Mesothelial cell of epicardium (in vitro differentiated cells): ENCODE measurements at places on chromosomes 3 and 15.
A peak's percentile ranks its signal among the peaks of the same experiment; 100 is the strongest.

- H3K4me1 ChIP-seq, result peaks cover 23% of the 10 kb centered on the region
- H3K4me3 ChIP-seq, result no peak overlapping the region
- H3K27ac ChIP-seq, result peak overlapping the region; percentile 87
- no peaks in the 10 kb centered on the region for H3K27me3 ChIP-seq
- DNase-seq, result no peak
These were observed 549.2 kb upstream of the TBL1XR1 start for GRCh38 chr3:177746337-177746933.

GRCh38 chr3:162597226-162597625 is 1100.6 kb downstream of the OTOL1 start:
- H3K36me3 ChIP-seq, result no peaks in the 10 kb centered on the region
- peak overlapping the region; percentile 75 for H3K27ac ChIP-seq
- peaks cover 22% of the 10 kb centered on the region for H3K4me1 ChIP-seq
- DNase-seq, result no peak
- H3K27me3 ChIP-seq, result no peaks in the 10 kb centered on the region
- H3K4me3 ChIP-seq, result no peak overlapping the region

GRCh38 chr3:58639001-58639400 is 27.6 kb downstream of the FAM3D start:
- H3K27me3 ChIP-seq, result peaks cover 18% of the 10 kb centered on the region
- no peaks in the 10 kb centered on the region for H3K36me3 ChIP-seq
- H3K4me3 ChIP-seq, result no peak overlapping the region
- H3K4me1 ChIP-seq, result no peaks in the 10 kb centered on the region

DNA sequence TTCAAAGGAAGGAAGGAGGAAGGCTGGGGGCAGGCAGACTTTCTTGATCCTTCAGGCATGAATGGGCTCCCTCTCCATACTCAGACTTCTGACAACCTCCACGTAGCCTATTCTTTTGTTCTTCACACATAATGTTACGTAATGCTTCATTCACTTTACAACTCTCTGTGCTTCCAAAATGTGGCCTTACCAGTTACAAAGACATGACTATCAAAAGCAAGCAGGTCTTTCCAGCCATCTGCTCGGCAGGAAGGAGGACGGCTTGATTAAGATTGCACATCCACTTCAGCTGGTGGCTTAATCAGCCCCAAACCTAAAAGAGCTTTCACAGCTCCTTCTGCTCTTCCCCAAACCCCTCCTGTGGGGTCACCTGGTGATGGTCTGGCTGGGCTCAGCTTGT is 263.2 kb downstream of the XXYLT1 start:
- no peak for DNase-seq
- H3K27me3 ChIP-seq, result peaks cover 2% of the 10 kb centered on the region
- no peak overlapping the region for H3K27ac ChIP-seq
- no peak overlapping the region for H3K4me3 ChIP-seq
- H3K4me1 ChIP-seq, result peaks cover 8% of the 10 kb centered on the region

DNA sequence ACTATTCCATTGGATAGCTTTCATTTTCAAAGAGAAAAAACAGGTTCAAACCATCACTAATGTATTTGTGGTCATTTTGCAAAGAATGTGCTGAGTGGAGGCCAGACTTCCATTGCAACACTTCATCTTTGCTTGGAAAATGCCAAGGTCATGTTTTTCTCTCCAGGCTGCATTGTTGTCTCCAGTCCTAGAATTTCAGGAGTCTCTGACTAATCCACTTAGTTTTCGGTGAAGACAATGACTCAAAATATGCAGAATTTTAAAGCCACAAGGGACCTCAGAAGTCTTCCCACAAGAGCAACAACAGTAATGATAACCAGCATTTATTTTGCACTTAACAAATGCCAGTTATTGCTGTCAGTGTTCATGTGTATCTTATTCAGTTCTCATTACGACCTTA is 277.0 kb downstream of the RYR3 start:
- no peaks in the 10 kb centered on the region for H3K4me1 ChIP-seq
- no peak overlapping the region for H3K4me3 ChIP-seq
- DNase-seq, result no peak
- no peaks in the 10 kb centered on the region for H3K27me3 ChIP-seq
- no peaks in the 10 kb centered on the region for H3K36me3 ChIP-seq

DNA sequence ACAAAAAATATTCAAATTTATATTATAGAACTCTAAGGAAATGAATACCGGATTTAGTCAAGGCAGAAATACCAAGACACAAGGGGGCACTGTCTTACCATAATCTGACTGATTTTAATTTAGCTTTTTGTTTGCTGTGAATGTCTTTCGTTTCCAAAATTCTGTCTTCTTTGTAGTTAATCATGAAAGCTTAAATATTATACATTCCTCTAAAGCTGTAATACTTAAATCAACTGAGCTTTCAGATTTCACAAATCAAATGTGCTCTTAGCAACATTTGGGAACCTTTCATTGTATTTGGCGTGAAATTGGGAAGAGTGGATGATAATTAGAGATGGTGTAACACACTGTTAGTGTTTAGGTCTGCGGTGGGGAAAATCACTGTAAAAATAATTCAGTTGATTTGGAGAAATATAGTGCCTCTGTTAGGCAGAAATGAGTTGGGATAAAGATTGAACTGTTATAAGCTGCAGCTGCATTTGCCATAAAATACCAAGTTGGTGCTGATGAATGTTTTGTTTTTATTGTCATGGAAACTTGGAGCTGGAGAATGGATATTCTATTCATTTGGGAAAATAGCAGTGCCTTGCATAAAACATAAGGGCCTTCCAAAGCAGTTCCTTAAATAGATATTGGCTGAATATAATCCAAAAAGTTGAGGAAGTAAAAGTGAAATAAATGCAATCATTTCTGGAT is 228.2 kb downstream of the TCF12 start:
- H3K4me1 ChIP-seq, result peaks cover 26% of the 10 kb centered on the region
- no peak for DNase-seq
- peaks cover 12% of the 10 kb centered on the region for H3K36me3 ChIP-seq
- H3K27ac ChIP-seq, result peak overlapping the region; percentile 89
- H3K4me3 ChIP-seq, result no peak overlapping the region

DNA sequence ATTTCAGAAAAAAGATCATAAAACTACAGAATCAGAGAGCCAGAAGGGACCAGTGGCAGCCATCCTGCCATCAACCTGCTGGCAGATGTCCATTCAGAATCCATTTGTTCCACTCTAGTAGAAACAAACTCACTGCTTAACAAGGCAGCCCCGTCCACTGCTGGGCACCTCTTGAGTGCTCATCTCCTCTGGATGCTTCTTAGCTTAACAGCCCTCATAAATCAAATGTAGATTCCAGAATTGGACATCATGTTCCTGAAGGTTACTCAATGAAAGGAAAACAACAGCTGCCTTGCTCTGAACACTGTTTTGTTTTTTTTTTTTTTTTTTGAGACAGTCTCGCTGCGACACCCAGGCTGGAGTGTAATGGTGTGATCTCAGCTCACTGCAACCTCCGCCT is 37.3 kb downstream of the ABCC5 start:
- H3K27ac ChIP-seq, result no peak overlapping the region
- peaks cover 50% of the 10 kb centered on the region for H3K36me3 ChIP-seq
- no peak overlapping the region for H3K4me3 ChIP-seq
- no peak for DNase-seq
- no peaks in the 10 kb centered on the region for H3K27me3 ChIP-seq

GRCh38 chr15:55861115-55861514 is 118.2 kb upstream of the PRTG start:
- DNase-seq, result no peak
- peaks cover 38% of the 10 kb centered on the region for H3K36me3 ChIP-seq
- H3K4me3 ChIP-seq, result no peak overlapping the region
- H3K27ac ChIP-seq, result no peak overlapping the region

- H3K4me3 ChIP-seq, result no peak overlapping the region
- H3K27ac ChIP-seq, result no peak overlapping the region
- no peaks in the 10 kb centered on the region for H3K36me3 ChIP-seq
- DNase-seq, result no peak
These were observed 30.8 kb upstream of the SLC41A3 start for GRCh38 chr3:126114443-126115386.

DNA sequence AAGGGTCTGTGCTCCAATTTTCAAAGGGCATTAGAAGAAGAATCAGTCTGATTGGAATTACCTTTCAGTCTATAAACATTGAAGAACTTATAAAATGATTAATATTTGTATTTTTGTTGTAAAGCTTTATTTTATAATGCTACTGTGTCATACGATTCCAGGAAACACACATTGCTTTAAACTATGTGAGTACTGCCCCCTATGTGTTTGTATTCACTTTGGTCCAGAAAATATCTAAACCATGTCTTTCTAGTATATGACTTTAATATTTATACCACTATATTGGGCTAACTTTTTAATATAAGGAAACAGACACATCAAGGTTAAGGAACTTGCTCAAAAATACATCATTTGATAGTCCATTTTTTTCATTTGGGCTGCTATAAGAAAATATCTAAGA is 3.2 kb upstream of the RIOX2 start:
- H3K36me3 ChIP-seq, result no peaks in the 10 kb centered on the region
- H3K27ac ChIP-seq, result no peak overlapping the region
- no peak for DNase-seq
- H3K4me1 ChIP-seq, result peaks cover 18% of the 10 kb centered on the region
- H3K4me3 ChIP-seq, result no peak overlapping the region

- H3K27ac ChIP-seq, result peak overlapping the region; percentile 45
- H3K36me3 ChIP-seq, result no peaks in the 10 kb centered on the region
- H3K4me3 ChIP-seq, result no peak overlapping the region
- peaks cover 18% of the 10 kb centered on the region for H3K4me1 ChIP-seq
- H3K27me3 ChIP-seq, result peaks cover 1% of the 10 kb centered on the region
- no peak for DNase-seq
These were observed 253.7 kb upstream of the RASGRP1 start for GRCh38 chr15:38818157-38818790.

- H3K4me3 ChIP-seq, result no peak overlapping the region
- peaks cover 11% of the 10 kb centered on the region for H3K4me1 ChIP-seq
- peak overlapping the region; percentile 40 for H3K27ac ChIP-seq
- H3K36me3 ChIP-seq, result peaks cover 2% of the 10 kb centered on the region
These were observed 149.6 kb downstream of the MAGI1 start for GRCh38 chr3:65888980-65889706.

- no peak overlapping the region for H3K27ac ChIP-seq
- H3K36me3 ChIP-seq, result peaks cover 1% of the 10 kb centered on the region
- no peaks in the 10 kb centered on the region for H3K27me3 ChIP-seq
These were observed 89.6 kb upstream of the GALNT15 start for GRCh38 chr3:16084887-16085286.

DNA sequence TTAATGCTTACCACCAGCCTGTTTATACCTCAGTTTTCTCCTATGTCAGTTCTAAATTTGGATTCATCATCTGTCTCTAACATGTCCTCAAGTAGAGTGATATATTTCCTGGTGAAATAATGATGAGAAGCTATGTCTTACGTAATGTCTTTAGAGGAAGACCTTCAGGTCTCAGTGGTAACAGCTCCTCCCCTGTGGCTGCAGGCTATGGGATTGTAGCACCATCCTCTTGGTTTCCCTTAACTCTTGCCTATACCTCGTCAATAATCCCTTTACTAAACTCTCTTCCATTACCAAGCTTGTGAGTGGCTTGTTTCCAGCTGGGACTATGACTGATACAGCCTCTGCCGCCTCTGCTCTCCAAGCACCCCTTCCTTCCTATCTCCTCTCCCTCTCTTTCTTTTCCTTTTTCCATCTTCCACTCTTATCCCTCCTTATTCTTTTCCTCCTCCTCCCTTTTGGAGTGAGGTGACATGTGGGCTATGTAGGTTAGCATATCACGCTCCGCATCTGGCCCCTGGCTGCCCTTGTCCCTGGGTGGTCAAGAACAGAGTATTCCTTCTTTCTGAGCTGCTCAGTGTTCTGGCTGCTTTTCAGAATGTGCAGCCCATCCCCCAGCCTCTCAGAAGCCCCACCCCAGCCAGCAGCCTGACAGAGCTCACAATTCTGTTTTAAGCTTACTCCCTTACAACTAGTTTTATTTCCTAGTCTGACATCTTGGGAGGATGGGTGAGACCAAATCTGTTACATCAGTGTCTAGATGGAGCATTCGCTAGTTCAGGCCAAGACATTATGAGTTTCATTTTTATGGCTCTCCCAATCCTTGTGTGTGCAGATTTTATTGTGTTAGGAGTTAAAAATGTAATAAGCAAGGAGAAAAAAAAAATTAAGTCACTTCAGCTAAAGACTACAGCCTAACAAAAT is 75.0 kb upstream of the RNU6-1 start:
- DNase-seq, result peak; percentile 36
- H3K36me3 ChIP-seq, result no peaks in the 10 kb centered on the region
- peak overlapping the region; percentile 46 for H3K4me3 ChIP-seq
- H3K4me1 ChIP-seq, result peaks cover 53% of the 10 kb centered on the region

DNA sequence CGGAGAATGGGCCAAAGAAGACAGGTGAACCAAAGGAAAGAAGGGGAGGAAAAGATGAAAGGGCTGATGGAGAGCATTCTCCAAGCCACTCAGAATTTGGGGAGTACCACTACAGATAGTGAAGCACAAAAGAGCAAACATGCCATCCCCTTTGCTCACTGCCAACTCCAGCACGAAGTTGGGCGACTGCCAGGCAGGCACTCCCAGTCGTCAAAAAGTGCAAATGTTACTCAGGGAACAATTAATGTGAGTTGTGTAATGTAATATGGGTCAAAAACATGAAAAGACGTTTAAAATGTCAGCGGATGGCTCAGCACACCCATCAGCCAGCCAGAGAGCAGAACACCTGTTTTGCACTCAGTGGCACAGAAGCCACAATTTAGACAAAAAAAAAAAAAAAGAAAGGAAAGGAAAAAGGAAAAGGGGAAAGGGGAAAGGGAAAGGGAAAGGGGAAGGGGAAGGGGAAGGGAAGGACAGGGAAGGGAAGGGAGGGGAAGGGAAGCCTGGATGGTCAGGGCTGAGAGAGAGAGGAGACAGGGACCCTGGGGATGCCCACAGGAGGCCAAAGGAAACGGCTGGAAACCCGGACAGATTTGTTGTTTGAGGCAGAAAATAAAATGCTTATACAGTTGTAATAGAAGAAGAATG is 82.7 kb downstream of the COL8A1 start:
- no peak overlapping the region for H3K4me3 ChIP-seq
- DNase-seq, result no peak
- peaks cover 16% of the 10 kb centered on the region for H3K4me1 ChIP-seq
- H3K36me3 ChIP-seq, result no peaks in the 10 kb centered on the region
- H3K27ac ChIP-seq, result no peak overlapping the region

DNA sequence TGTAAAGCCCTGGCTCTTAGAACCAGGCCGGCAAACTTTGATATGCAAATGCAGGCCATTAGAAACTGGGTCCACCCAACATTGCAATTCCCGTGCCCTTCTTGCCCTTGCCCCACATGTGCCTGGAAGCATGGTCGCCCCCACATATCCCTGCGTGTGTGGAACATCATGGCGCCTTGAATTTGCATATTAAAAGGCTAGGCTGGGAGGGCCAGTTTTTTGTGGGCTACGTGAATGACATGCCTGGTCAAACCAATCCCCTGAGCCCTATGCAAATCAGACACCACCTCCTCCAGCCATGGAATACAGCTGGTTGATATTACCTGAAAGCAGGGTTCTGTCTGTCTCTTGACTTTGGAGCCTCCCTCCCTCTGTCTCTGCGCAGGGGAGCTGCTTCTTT is 58.7 kb upstream of the ARHGEF26 start:
- H3K27me3 ChIP-seq, result no peaks in the 10 kb centered on the region
- H3K4me3 ChIP-seq, result no peak overlapping the region
- no peak for DNase-seq
- H3K36me3 ChIP-seq, result no peaks in the 10 kb centered on the region
- no peak overlapping the region for H3K27ac ChIP-seq

GRCh38 chr3:146166415-146166821 is 5.4 kb upstream of the PLOD2 start:
- peak overlapping the region; percentile 93 for H3K27ac ChIP-seq
- no peak overlapping the region for H3K4me3 ChIP-seq
- peaks cover 3% of the 10 kb centered on the region for H3K36me3 ChIP-seq
- DNase-seq, result no peak
- no peaks in the 10 kb centered on the region for H3K27me3 ChIP-seq
- H3K4me1 ChIP-seq, result peaks cover 51% of the 10 kb centered on the region

GRCh38 chr3:186354100-186354499 is 7.9 kb downstream of the DGKG start:
- no peak overlapping the region for H3K4me3 ChIP-seq
- H3K27ac ChIP-seq, result no peak overlapping the region
- no peaks in the 10 kb centered on the region for H3K4me1 ChIP-seq
- DNase-seq, result no peak
- H3K36me3 ChIP-seq, result no peaks in the 10 kb centered on the region
